ENCODE measurements at places on chromosomes 5 and 9. TPM values are rescaled to one million over a fixed set of nuclear protein-coding genes. Genes with fewer than 3 reads are reported as not detected.
A peak's percentile ranks its signal among the peaks of the same experiment; 100 is the strongest.

- DNase-seq, result no peak
Observed at GRCh38 chr5:176529116-176529740, 8.0 kb downstream of the RNF44 start.

- no peak for DNase-seq
Observed at GRCh38 chr5:2591777-2592453, 159.6 kb downstream of the IRX2 start.

FOXI1 gene
- not detected for total RNA-seq

GRCh38 chr9:127320115-127320378, 55.5 kb downstream of the GARNL3 start:
- no peak for DNase-seq

GRCh38 chr5:43309637-43310036, 3.6 kb downstream of the HMGCS1 start:
- no peak for DNase-seq

DNA sequence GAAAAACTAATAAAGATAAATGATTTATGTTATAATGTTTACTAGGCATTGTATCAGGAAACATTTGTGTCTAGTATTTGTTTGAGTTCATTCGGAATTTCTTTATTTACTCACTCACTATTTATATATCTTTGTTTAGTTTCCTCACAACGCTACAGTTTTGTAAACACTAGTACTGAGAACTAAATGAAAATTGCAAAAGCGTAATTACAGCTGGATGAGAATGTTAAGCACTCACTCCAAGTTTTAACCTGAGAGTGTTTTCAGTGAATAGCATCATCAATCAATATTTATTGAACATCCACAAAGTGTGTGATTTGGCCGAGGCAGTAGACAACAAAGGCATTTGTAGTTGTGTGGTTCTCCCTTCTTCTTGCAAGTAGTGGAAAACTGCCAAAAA, 969.6 kb upstream of the DMAC1 start:
- DNase-seq, result no peak

GRCh38 chr5:8471581-8471980, 602.6 kb downstream of the MTRR start:
- peak; percentile 36 for DNase-seq

DNA sequence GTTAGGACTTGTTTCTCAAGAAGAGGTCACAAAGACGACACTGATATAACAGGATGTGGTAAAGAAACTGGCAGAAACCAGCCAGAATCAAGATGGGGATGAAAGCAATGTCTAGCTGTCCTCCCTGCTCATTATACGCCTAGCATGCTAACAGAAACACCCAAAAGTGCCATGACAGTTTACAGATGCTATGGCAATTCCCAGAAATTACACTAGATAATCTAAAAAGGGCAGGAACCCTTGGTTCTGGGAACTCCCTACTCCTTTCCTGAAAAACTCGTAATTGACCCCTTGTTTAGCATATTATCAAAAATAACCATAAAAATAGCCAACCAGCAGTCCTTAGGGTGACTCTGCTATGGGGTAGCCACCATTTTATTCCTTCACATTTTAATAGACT, 10.9 kb upstream of the MRPS30 start:
- no peak for DNase-seq

DNA sequence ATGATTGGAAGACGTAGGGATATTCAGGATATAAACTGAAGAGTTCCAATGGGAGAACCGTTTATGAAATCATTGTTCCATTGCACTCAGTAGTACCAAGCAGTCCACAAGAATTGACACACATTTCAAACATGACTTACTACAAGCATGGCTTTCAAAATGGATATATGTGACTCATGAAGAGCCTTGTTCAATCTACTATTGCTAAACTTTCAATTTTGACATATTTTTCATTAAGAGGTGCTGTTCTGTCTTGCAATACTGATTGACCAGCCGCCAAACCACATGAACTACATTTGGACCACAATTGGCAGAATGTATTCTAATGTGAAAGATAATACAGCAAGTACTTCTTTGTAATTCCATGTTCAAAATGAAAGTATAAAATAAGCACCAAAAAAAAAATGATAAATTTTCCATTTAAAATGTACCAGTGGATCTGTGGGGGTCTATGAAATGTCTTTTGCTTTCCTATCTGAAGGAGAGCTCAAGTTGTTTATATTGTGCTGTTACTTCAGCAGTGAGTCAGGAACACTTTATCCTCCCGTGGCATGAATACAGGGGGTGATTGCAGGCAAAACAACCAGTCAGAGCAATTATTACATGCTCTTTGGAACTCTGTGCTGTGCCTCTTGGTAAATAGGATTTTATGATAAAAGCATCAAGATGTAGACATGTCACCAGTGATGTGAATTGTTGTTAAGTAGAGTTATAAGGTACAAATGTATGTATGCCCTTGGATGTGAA, 366.0 kb downstream of the ARRDC3 start:
- DNase-seq, result peak; percentile 25

GLDC gene
- 5.5 TPM for total RNA-seq

DNA sequence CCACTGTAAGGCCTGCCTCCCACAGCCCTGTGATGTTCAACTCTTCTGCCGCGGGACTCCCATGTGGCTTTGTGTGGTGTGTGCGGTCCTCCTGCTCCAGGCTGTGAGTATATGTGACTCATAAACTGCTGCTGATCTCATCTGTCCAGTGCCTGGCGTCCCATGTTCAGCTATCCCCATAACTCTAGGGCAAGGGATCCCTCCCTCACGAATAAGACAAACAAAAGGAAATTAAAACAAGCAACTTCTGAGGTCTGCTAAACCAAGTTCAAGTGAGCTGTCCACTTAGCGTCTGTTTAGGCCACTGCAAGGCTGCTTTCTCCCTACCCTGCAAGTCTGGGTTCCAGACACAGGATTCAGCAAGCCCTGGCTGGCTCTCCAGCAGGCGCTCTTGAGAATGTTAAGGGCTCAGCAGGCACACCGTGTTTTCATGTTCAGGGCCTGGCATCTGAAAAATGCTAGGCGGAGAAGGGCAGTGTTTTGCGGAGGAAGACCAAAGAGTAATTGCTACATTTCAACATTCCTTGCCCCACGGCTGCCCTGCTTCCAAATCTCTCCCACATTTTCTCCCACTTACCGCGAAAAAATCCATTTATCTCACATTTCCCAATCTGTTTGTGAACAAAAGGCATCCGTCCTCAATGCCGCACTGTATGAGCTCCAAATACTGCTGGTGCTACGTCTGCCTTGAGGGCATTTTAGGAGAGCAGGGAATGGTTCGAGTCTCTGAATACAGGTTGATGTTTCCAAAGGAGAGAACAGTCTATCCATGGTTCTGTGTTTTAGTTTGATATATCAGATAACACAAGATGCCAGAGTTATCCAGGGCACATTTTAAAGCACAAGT, 280.2 kb downstream of the SEMA5A start:
- DNase-seq, result peak; percentile 98

LCN10 gene
- not detected for total RNA-seq

DNA sequence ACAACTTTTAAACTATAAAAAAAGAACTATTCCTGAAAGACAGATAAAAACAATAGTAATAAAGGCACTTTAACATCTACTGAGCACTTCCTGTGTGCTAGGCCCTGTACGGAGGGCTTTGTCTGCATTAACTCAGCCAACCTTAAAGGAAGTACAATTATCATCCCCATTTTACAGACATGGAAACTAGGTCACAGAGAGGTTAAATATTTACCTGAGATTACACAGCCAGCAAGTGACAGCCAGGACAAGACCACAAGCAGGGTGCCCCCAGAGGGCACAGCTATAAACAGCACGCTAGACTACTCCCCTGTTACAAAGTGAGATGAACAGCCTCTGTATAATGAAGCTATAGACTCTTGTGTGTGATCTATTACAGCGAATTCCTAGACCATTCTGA, 25.5 kb downstream of the DDX31 start:
- DNase-seq, result peak; percentile 6

- DNase-seq, result no peak
Observed at GRCh38 chr5:169538944-169539343, 44.6 kb upstream of the SPDL1 start.

GRCh38 chr9:112097712-112098688, 77.1 kb downstream of the SUSD1 start:
- DNase-seq, result peak; percentile 66

DNA sequence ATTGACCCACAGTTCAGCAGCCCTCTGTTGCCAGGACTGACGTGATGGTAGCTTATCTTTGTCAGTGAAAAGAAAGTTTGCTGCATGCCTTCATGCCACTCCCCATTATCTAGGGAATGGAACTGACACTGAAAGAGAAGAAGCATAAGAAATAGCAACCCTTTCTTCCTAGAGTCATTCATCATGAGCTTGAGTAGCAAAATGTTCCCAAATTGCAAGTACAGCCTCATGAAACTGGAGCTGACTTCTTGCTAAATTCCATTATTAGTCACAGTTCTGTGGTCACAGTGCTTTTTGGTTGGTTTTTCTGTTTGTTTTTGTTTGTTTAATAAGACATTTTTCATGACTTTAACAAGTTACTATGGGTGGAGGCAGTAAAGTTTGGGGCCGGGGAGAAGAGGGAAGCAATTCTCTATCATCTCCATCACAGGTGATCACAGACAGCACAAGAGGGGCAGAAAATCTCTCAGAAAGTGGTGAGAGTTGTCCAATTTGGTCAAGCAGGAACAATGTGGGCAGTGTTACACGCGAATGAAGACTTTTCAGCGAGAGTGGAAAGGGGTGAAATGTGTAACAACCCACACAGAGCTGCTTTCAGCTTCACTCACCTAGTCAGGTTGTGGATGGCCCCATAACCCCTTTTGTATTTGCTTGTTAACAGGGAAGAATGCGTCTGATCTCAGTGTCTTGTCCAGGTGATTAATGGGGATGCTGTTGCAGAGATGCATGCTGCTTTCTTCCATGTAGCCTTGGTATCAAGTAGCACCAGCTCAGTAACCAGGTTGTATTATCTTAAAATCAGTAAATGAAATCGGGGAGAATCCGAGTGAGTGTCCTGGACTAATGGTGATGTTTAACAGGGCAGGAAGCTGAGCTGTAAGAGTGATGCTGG, 440.4 kb downstream of the DMRT2 start:
- peak; percentile 23 for DNase-seq

DNA sequence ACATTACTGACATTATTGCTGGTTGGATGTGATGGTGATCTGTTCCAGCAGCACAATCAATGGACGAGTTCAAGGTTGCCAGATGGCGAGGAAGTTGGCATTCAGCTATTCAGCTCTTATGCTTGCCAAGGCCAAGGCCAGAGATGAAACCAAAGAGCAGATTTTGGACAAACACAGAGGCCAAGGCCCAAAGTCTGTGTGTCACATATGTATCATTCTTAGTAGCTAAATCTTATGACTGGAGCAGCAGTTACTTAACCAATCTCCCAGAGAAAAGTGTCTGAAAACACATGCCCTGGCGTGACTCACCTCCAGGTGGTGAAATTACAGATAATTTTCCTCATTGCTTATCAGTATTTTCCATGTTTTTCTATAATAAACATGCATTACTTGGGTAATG, 189.0 kb upstream of the EGFLAM start:
- DNase-seq, result peak; percentile 37

MVB12B gene
- 5.1 TPM for total RNA-seq

DNA sequence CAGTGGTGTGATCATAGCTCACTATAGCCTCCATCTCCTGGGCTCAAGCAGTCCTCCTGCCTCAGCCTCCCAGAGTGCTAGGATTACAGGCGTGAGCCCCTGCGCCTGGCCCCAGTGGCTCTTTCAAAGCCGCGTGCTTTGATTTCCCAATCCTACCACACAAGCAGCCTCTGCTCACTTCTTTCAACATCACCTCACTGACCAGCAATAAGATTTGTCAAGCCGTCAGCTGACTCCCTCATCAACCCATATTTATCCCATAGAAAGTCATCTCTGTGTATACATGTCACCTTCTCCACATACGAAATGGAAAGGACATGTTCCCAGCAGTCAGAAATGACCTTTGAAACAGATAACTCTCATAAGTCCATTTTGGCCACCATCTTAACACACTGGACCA, 26.0 kb downstream of the SLC31A2 start:
- no peak for DNase-seq

DTWD2 gene
- 5.8 TPM for total RNA-seq

- no peak for DNase-seq
Observed at GRCh38 chr5:143665866-143666265, 146.1 kb upstream of the HMHB1 start.

GRCh38 chr9:11868795-11869194, 824.4 kb upstream of the TYRP1 start:
- no peak for DNase-seq

DNA sequence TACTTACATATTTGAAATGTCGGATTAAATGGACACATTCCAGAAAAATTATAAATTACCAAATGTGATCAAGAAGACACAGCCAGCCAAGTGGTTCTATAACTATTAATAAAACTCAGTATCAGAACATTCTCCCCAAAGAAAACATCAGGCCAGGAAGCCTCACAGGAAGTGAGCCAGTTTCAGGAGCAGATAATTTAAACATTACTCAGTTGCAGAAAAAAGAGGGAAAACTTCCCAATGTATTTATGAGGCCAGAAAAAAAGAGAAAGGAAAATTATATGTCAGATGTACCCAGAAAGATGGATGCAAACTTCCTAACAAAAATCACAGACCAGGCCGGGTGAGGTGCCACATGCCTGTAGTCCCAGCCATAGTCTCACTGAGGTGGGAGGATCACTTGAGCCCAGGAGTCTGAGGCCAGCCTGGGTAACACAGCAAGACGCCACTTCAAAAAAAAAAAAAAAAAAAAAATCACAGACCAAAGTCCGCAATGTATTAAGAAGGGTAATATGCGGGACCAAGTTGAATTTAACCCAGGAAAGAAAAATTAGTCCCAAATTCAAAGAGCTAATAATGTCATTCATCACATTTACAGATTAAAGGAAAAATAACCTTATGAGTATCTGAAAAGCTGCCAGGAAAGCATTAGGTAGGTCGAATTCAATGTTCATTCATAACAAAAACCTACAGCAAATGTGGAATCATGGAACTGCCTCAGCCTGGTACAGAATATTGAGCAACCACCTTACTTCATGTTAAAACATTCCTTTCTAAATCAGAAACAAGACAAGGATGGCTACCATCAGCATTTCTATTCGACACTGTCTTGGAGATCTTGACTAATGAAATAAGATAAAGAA, 37.2 kb upstream of the NRARP start:
- peak; percentile 50 for DNase-seq

- no peak for DNase-seq
Observed at GRCh38 chr5:38831909-38832308, 13.9 kb upstream of the OSMR start.

GRCh38 chr5:3022665-3023064, 271.2 kb upstream of the IRX2 start:
- DNase-seq, result no peak

DNA sequence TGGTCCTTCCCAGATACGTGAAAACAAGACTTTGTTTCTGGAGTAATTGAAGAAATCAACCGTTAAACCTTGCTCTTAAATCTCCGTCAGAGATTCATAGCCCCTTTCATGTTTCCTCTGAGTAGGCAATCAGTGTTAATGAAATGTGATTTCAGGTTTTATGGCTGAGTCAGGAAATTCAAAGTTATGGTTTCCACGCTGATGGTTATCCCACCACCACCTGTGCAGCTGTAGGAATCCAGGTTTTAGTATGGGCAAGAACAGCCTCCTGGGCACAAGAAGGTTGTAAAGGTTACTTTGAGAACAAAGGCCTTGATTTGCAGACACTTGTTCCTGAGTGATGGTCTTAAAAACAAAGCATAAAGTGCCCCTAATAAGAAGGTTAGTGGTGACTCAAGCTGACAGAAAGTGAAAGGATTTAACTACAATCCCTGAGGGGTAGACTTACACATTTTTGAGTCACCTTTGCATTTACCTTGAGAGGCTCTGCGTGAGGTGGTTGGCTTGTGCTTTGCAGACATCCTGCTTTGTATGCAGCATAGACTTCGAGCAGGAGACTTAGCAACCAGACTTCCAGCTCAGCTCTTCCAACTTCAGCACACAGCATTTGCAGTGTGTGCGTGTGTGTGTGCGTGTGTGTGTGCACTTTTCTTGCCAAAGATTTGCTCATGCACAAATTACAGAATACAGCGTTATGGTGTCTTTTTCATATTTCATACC, 159.6 kb downstream of the TLE4 start:
- no peak for DNase-seq

All from HT1080 (cell line).